ENCODE measurements at places on chromosomes 2 and 18.

GRCh38 chr2:211331736-211332135, 775.3 kb downstream of the CPS1 start:
- no peak overlapping the region for H3K4me3 ChIP-seq
- DNase-seq, result no peak
- H3K36me3 ChIP-seq, result no peaks in the 10 kb centered on the region
- no peak overlapping the region for H3K27ac ChIP-seq
- H3K4me1 ChIP-seq, result no peaks in the 10 kb centered on the region

DNA sequence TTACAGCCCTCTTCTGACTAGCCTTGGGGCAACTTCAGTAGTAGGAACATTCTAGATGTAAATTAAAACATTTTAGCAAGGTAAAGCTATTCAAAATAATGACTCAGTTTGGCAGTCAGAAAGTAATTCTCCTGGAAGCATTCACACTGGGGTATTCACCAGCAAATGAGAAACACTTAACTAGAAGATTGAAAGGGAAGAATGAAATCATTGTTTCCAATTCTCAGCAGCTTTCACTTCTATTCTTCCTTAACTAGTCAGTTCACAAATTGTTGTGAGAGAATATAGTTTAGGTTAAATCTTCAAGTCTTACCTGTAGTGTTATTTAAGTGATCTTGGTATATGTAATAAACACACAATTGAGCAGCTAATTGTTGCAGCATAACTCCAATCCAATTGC, 1135.6 kb upstream of the FAM98A start:
- no peaks in the 10 kb centered on the region for H3K4me1 ChIP-seq
- no peaks in the 10 kb centered on the region for H3K36me3 ChIP-seq
- no peak overlapping the region for H3K4me3 ChIP-seq
- H3K27ac ChIP-seq, result no peak overlapping the region

DNA sequence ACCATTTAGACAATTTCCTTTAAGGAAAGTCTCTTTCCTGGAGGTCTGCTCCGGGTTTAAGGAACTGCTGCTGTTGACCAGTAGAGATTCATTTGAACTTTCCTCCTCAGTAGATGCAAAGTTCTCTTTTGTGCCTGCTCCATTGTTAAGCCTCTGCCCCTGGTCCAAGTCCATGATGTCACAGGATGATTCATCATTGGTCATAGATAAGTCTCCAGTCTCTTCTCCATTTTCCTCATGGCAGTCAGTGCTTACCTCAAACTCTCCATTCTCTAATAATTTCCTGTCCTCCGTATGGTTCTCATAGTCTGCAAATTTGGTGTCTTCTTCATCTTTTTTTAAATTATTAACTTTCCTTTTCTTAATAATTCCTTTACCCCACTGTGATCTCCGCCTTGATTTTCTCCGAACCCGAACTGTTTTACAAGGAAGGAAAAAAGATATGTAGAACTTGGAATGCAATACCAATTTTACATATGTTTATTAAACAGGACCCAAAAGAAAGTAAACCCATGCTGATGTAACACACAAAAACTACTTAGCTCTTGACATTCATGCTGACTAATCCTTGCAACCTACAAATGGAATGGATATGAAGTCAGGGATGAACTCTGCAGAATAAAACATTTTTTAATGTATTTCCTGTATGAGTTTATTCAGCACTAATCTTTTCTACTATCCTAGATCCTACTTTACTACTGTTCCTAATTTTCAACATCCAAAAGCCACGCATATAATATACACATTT, 169.1 kb downstream of the ATAD2B start:
- H3K36me3 ChIP-seq, result peaks cover 12% of the 10 kb centered on the region
- no peaks in the 10 kb centered on the region for H3K4me1 ChIP-seq
- no peak overlapping the region for H3K4me3 ChIP-seq
- H3K27ac ChIP-seq, result no peak overlapping the region
- no peaks in the 10 kb centered on the region for H3K27me3 ChIP-seq

DNA sequence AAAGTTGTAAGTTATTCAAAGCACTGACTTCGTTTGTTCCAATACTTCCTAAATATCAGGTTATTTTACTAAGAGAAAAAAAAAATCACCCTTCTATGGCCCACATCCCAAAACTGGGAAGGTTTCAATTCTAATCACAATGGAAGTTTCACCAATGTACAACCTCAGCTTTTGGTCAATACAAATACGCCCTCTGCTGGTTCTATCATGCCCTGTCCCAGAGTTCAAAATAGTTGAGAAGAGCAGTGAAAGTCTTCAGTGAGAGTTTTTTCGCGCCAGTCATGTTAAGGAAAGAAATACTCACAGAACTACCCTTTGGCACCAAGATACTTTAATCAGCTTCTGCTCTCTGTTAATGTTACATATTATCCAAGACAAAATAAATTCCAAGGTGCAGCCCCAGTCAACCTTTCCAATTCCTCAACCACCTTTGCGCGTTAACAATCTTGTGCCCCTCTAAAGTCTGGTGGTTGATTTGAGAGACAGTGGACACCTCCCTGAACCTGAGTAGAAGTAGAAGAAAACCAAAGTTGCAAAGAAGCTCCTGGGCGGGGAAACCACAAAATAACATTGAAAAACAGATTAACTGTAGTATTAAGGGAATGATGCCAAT, 59.9 kb downstream of the SUMO1 start:
- no peak overlapping the region for H3K4me3 ChIP-seq
- H3K36me3 ChIP-seq, result no peaks in the 10 kb centered on the region
- no peaks in the 10 kb centered on the region for H3K4me1 ChIP-seq
- H3K27me3 ChIP-seq, result no peaks in the 10 kb centered on the region
- no peak for DNase-seq

Data from suprapubic skin (tissue), 4 donors.